PC-3 (cell line): ENCODE measurements at places on chromosomes 16 and 17. TPM values are rescaled to one million over a fixed set of nuclear protein-coding genes. Genes with fewer than 3 reads are reported as not detected.

Gene SPNS3
- total RNA-seq = 0.69 and 2.6 TPM in 2 replicates

Gene CCL8
- total RNA-seq = not detected in 2 replicates

Gene AKAP1
- 73.1 and 108 TPM in 2 replicates for total RNA-seq

Gene CMTR2
- total RNA-seq = 14.7 and 15.3 TPM in 2 replicates

DNA sequence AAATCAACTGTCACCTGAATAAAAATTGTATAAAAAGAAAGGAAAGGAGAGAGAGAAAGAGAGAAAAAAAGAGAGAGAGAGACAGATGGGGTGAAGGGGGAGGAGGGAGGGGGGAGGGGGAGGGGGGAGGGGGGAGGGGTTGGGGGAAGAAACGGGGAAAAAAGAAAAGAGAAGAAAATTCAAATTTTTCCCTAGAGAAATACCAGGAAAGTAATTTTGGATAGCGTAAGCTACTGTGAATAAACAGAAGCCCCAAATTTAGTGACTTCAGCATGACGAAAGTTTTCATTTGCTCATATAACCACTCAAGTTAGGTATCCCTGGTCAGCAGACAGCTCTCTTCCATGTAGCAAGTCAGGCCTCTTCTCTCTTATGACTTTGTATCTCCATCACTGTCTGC lies 289.4 kb upstream of the MYOCD start:
- no peak for DNase-seq

DNA sequence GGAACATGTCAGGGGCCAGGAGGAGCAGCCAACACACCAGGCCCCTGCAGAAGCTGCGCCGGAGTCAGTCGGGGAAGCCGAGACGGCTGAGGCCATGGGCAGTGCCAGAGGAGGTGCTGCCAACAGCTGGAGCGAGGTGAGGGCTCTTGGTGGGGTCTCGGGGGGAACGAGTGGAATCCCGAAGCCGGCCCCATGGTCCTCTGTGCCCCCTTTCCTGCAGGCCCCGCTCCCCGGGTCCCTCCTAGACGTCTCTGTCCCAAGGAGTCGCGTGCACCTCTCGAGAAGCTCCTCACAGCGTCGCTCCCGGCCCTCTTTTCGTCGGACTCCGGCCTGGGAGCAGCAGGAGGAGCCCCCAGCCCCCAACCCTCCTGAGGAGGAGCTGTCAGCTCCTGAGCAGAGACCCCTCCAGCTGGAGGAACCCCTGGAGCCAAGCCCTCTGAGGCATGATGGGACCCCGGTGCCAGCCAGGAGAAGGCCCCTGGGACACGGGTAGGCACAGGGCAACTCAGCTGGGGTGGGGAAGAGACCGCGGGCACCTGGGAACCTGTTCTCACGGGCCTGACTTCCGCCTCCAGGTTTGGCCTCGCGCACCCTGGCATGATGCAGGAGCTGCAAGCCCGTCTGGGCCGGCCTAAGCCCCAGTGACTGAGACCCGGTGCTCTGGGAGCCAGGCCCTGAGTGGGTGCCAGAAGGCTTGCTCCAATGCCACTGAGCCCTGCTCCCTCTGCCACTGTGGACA lies 3.6 kb downstream of the APOBR start:
- DNase-seq = no peak

GRCh38 chr17:60149691-60150582 lies at the start of gene CA4:
CA4 (plus strand) TSS chr17:60149973; CDS start chr17:60150035, 62 bp downstream.
- DNase-seq = no peak

DNA sequence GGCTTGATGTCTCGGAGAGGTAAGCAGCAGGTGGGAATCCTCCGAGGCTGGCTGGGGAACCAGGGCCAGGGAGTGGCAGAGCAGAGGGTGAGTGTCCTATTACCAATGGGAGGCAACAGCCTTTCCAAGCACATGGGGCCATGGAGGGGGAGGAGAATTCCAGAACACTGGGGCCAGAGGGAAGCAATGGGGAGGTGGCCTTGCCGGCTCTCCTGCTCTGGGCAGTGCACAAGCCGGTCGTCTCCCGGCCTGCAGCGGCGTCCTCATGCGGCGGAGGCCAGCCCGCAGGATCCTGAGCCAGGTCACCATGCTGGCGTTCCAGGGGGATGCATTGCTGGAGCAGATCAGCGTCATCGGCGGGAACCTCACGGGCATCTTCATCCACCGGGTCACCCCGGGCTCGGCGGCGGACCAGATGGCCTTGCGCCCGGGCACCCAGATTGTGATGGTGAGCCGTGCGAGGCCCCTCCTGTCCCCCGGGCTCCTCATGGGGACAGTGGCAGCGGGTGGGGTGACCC lies 21.9 kb downstream of the SGSH start:
- DNase-seq = no peak
